ENCODE measurements at places on chromosomes 4 and X. TPM values are rescaled to one million over a fixed set of nuclear protein-coding genes. Genes with fewer than 3 reads are reported as not detected.

Gene TCEAL7
- total RNA-seq = not detected

Gene EBP
- 285 TPM for total RNA-seq

Gene REPS2
- 9.2 TPM for total RNA-seq

Gene ANK2
- total RNA-seq = 0.03 TPM

Gene TRIM75
- total RNA-seq = not detected

Gene SULT1E1
- not detected for total RNA-seq

Gene HOPX
- total RNA-seq = 3.0 TPM

Gene RBMXL3
- total RNA-seq = not detected

Gene CORIN
- total RNA-seq = 0.03 TPM

Gene VSIG1
- 0.26 TPM for total RNA-seq

Gene MID1
- 5.5 TPM for total RNA-seq

Data from HT-29 (cell line).